Activated CD4-positive, alpha-beta T cell treated with anti-CD3 and anti-CD28 coated beads, Interleukin-2, amount 10 ng/mL, durations not matched to agents 24 days and 14 days (primary cell): ENCODE measurements at places on chromosomes 7 and 10.

DNA sequence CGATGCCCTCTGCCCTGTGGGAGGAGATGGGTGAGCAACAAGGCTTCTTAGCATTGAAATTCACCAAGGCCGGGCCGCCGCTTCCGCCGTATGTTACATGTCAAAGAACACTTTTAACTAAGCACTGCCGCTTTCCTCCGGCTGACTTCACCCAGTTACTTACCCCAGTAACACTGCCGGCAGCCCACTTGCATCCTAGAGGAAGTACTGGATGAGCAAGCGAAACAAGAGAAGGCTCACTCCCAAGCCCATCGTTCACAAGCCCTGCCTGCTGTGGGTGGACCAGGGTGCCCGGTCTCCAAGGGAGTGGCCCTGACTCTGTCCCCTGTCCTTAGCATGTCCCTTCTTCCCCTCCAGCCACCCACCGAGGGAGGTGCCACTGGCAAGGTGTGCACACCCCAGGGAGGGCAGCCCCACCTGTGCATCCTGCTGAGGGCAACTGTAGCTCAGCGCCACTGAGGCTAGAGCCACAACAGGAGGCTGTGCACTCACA, 73.1 kb upstream of the EBF3 start:
- no peak for DNase-seq

DNA sequence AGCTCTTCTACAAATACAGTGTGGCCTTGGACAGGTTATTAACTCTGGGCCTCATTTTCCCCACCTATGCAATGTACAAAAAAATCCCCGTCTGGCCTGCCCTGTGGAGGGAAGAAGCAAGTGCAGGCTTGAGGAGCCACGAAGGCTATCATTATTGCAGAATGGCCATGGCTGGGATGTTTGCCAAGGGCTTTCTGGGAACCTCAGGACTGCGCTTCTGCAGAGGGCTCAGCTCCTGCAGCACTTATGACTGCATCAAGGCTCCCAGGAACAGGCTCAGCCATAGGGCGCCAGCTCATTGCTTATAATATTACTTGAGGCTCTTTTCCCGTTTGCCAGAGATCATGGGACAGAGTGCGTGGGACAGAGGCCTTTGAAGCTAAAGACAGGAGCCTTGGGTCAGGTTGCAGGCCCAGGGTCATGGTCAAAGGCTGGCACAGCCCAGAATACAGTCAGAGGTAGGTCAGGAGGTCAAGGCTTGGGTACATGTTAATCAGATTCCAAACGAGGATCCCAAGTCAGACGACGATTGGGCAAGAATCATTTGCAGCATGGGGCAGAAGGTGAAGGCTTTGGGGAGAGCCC, 20.6 kb upstream of the C10orf105 start:
- no peak for DNase-seq

GRCh38 chr7:116138202-116138801, 72.0 kb upstream of the TES start:
- peak; percentile 80 for DNase-seq

DNA sequence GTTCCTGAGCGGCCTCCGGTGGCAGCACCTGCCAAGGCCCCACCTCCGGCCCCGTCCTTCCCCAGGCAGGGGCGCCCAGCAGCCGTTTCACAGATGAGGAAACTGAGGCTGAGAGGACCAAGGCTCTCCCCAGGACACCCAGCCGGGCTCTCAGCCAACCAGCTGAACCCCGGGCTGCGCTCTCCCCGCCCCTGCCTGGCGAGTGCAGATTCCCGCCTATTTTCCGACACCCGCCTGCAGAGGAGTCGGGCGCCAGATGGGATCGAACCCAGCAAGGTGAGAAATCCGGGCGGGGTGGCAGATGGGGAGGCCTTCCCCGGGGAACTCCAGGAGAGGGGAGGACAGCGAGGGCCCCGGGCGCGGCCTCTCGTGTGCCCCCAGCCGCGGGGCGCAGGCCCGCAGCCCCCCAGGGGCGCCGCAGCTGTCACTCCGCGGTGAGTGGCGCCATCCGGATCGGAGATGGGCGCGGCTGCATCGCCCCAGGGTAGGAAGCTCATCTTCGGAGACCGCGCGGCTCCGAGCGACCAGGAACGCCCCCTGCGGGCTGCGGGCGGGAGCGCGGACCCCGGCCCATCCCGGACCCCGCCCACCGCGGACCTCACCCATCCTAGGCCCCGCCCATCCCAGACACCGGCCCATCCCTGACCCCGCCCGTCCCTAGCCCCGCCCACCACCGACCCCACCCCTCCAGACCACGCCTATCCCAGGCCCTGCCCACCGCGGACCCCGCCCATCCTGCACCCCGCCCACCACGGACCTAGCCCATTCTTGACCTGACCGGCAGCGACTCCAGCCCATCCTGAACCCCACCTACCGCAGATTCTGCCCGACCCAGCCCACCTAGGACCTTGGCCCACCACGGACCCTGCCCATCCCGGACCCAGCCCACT, 90.3 kb downstream of the MICALL2 start:
- DNase-seq: peak; percentile 75

DNA sequence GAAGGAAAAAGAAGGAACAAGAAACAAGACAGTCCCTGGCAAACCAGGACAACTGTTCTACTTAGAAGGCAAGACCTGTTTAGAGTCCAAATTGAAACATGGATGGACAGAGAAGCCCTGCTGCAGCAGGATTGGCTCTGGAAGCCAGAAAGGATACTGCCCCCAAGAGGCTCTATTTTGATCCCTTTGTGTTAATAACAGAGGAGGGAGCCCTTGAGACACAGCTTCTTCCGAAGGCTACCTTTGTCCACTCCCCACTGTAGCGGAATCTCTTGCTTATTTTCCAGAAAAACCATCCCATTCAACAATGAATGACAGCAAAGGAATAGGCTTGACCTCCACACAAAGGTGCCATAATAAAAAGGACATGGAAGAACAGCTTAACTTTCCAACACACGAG, 120.3 kb upstream of the FOXK1 start:
- no peak for DNase-seq

- DNase-seq: no peak
Measured at GRCh38 chr10:26318672-26319071, 102.1 kb downstream of the GAD2 start.

DNA sequence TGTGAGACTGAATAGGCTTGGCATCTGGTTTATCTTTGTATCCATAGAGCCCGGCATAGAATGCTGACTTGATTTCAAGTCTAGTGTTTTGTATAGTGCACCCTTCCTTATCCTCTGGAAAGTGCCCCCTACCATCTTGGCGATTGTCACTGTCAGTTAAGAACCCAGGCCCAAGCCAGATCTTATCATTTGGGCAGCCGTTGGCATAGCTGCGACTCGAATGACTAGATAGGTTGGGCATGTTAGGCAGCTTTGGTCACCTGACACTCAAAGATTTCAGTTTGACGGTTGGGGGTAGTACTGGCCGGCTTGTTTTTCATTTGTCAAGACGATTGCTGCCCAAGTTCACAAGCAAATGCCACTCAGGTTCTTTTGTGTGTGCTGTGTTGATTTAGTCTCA, 6.6 kb downstream of the NIPSNAP2 start:
- DNase-seq: no peak

DNA sequence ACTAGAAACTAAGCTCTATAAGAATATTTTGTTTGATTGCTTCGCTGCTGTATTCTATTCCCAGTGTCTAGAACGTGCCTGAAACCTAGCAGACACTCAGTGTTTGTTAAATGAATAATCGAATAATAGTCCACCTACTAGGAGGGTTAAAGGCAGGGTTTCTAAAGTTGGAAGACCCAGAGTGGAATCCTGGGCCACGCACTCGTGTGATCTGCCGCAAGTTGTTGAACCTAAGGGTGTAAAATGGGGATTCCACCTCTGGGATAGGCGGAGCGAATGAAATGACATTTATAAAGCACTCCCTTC, 702 bp upstream of the AGFG2 start:
- no peak for DNase-seq

DNA sequence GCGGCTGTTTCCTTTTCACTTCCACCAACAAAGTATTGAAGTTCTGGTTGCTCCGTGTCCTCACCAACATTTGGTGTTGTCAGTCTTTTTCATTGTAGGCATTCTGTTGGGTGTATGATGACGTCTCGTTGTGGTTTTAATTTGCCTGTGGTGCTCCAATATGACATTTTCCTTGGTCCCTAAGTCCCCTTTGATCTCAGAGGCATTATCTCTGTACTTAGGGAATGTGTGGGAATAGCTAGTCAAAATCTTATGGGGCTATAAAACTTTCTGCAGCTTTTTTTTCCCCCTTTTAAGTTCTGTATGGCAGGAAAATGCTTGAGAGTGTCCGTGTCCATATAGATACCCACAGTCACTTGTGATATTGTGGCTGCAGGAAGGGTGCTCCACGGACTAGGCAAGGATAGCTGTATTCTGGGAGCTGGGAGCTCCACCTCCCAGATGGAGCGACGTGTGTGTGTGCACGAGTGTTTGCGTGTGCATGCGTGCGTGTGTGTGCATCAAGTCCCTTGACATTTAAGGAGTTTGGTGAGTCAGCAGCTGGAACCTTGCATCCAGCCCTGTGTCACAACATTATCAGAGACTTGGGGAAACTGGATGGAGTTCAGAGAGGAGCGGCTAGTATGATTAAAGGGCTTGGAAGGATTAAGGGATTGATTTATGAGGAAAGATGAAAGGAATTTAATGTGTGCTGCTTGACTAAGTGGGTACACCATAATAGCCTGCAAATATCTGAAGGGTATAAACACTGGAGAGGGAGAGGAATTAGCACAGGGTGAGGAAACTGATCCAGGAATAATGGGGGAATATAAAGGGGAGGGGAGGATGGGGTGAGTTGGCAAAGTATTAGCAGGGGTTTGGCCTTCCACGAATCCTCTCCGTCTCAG, 66.8 kb downstream of the LRMDA start:
- DNase-seq: no peak

- no peak for DNase-seq
Measured at GRCh38 chr7:127667759-127668530, 16.0 kb downstream of the SND1 start.
